ENCODE measurements at places on chromosomes 2 and 18.
A peak's percentile ranks its signal among the peaks of the same experiment; 100 is the strongest.

- no peak for DNase-seq
Measured at GRCh38 chr2:241036964-241037421, 38.6 kb downstream of the SNED1 start.

- DNase-seq: no peak
Measured at GRCh38 chr2:16738361-16739225, 73.0 kb upstream of the CYRIA start.

- DNase-seq: no peak
Measured at GRCh38 chr2:241813644-241814392, 4.8 kb downstream of the NEU4 start.

- DNase-seq: no peak
Measured at GRCh38 chr2:13480057-13480456, 763.3 kb downstream of the TRIB2 start.

DNA sequence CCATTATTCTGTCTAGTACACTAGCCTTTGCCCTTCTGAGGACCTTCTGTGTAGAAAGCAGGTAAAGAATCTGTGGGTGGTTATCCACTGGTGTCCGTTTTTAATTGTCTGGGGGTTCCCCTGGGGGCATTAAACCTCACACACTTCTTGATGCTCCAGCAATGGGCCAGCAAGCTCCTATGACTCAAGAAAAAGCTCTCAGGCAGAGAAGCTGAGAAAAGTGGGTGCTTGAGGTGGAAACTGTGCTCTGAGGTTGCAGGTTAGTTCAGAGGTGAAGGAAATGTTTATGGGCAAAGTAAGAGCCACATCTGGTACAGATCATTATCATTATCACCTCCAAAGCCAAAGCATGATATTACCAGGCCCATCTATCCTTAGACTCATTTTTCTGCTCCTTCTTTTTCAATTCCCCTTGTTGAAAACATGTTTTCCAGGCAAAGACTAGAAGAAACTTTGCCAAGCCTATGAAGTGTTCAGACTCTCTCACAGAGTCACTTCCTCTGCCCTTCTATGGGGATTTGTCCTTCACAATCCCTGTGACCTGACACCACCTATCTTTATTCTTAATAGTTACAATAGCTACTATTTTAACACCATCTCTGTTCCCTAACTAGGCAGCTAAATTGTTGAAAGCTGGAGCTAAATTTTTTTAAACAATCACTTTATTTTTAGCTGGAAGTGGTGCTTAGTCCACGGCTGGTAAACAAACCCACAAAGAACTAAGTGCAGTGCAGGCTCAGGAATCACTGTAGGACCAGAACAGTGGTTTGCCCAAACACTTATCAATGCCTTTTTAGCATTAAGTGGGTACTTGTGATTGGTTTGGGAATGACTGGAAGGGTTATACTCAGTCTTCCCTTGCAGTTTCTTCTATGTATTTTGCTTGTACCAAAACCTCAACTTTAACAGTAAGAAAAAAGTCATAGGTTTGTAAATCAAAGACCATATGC, 512.8 kb upstream of the POU3F3 start:
- DNase-seq: no peak

DNA sequence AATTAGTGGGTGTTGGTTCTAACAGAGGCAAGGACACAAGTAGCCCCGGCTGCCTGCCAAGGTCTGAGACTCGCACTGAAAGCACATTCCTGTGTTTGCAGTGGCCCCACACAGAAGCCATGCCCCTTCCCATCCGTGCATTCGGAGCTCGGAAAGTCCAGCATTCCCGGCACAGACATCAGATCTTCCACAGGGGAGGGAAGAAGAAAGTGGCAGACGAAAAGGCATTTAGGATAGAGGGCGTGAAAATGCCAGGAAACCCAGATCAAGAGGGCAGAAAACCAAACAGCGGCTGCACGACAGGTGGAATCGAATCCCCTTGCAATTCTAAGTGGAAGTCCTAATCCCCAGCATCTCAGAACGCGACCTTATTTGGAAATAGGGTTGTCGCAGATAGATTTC, 105.5 kb upstream of the ASB18 start:
- DNase-seq: no peak

DNA sequence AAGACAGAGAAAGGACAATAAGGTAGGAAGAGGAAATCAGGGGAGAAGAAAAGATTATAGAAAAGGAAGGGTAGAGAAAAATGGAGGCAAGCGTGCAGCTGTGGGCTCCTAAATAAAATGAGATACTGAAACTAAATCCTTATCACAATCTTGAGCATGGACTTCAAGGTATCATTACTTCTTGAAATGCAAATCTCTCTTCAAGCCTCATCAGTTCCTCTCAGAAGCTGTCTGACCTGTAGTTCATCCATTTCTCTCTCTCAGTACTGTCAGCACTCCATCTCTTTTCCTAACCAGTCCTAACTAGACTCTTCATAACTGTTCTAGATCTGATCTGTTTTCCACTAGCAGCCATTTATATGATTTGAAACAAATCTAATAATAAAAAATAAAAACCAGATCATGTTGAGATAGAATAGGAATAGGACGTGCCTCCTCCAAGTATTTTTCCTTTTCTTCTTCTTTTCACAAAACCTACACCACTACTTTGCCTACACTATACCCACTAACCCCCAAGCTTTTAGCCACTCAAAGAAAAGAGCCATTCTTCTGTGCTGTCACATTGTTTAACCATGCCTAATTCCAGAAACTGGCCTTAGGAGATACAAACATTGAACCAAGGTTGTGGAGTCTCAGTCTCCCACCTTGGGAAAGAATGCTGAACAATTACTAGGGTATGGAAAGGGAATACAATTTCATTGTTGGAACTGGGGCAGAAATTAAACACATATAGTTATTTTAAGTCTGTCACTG, 21.1 kb downstream of the BABAM2 start:
- no peak for DNase-seq

DNA sequence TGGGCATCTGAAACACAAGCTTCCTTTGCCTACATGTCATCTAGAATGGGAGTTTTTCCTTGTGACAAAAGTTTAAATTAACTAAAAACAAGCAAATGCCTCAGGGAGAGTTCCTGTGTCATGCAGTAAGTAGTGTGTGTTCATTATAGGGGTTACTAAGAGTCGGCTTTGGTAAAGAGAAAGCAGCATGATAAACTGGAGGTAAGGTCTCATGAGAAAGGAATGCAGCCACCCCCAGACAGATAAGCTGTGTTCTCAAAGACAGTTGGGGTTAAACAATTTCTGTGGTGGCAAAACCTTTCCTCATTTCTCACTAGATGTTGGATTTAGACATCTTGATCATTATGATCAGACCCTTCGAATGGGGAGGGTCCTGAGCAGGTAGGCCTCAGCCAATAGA, 129.7 kb downstream of the MAP4K4 start:
- no peak for DNase-seq

GRCh38 chr2:54867457-54867856, 144.0 kb downstream of the EML6 start:
- DNase-seq: no peak

DNA sequence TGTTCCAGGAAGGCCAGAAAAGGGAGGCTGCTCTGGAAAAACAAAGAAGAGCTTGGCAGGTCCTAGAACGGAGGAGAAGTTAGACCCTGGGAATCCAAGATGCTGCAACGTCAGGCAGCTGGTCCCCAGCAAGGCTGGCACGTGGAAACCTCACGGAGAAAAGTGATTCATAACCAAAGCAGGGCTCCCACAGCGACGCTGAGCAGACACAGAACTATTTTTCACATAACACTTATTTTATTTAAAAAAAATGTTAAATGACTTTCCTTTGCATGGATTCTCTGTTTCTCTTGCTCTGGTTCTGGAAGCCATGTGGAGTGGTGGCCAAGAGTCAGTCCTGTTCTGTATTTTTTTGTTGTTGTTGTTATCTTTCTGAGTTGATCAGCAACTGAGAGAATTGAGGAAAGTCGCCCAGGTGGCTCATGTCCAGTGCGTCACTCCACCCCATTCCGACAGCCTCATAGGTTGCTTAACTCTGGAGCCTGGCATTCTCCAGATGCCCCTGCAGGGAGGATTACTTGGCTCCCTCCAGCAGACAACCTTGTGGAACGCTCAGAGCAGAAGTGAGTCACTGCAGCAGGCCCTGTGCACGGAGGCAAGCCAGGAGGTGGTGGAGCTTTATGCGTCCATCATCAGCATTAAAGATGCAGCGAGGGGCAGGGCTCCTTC, 229.9 kb upstream of the HDAC4 start:
- DNase-seq: no peak

GRCh38 chr2:184730288-184730687, 132.0 kb downstream of the ZNF804A start:
- DNase-seq: no peak

DNA sequence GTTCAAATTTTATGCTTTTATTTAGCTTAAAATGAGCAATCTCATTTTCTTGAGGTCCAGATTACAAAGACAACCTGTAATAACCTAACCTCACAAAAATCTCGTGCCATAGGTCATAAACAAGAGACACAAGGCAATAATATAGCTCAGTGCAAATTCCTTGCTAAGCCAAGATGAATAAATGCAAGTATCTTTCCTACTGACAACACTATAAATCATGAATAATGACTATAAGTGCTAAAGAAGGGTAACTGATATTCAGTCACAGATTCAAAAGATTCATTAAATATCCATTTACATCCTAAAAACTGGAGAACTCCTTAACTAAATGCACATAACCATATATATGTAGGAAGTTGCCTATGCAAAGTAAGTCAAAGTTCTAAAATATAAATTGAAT, 1641.6 kb downstream of the LRP1B start:
- no peak for DNase-seq

- no peak for DNase-seq
Measured at GRCh38 chr2:109562421-109562820, 51.3 kb downstream of the SEPTIN10 start.

GRCh38 chr18:66136039-66136438, 385.2 kb downstream of the CDH7 start:
- DNase-seq: peak; percentile 73

DNA sequence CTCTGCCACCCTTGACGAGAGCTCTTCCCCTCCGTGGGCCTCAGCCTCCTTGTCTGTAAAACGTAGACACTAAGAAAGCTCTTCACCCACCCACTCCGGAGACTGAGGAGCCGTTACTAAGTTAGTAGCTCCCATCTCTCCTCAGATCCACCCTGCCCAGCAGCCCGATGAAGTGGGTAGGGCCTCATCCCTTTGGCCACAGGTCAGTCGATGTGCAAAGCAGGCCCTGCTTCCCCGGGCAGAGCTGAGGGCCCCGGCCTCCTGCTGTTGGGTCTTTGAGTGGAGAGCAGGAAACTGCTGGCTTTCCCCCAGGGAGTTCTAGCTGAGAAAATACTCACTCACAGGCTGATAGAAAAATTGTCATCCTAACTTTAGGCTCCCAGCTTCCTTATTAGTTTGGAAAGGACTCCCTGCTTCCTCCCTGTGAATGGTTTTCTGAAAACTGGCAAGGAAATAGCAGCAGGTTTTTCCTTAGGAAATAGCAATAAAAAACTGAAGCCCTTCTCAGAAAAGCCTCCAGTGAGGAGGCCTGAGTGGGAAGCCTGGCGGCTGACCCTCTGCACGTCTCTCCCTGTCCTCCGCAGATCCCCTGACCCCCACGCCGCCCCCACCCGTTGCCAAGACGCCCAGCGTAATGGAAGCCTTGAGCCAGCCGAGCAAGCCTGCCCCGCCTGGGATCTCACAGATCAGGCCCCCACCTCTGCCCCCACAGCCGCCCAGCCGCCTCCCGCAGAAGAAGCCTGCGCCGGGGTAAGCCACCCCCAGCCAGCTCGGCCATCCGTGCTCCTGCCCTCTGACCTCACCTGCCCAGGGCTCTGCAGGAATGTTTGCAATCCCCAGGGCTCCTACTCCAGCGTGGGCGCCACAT, 30.2 kb downstream of the ITGB1BP1 start:
- DNase-seq: no peak

- no peak for DNase-seq
Measured at GRCh38 chr2:105446501-105446900, 47.6 kb upstream of the FHL2 start.

DNA sequence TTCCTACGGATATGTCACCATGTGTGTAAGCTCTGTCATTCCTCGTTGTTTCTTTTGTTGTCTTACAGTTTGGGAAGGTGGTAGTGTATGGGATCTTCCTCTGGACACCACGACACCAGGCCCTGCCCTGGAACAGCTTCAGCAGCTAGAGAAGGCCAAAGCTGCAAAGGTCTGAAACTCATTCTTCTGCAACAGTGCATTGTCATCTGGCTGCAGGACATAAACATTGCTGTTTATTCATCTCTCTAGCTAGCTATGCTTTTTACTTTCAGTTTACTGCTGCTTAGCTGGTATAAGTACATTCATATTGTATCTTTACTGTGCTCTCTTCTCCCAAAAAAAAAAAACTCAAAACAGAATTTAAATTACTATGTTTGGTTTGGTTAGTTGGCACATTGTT, 39.2 kb upstream of the KCNJ13 start:
- DNase-seq: no peak

DNA sequence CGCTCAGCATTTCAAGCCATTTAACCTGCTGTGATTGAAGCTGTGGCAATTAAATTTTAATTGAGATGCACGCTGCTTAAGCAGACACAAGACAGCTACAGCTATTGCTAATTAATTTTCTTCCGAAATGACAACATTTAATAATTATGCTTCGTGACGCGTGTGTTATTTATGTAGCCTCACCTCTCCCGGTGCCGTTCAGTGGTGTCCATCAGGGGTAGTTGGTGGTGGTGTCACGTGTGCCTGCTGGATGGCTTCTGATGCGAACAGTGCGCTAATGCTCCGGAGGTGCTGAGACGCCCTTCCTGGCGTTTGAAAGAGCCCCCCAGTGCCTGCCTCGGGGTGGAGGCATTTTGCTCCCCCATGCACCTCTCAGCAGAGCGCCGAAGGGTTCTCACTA, 39.5 kb downstream of the GLI2 start:
- no peak for DNase-seq

GRCh38 chr2:98695255-98695654, 35.7 kb downstream of the MGAT4A start:
- DNase-seq: no peak

DNA sequence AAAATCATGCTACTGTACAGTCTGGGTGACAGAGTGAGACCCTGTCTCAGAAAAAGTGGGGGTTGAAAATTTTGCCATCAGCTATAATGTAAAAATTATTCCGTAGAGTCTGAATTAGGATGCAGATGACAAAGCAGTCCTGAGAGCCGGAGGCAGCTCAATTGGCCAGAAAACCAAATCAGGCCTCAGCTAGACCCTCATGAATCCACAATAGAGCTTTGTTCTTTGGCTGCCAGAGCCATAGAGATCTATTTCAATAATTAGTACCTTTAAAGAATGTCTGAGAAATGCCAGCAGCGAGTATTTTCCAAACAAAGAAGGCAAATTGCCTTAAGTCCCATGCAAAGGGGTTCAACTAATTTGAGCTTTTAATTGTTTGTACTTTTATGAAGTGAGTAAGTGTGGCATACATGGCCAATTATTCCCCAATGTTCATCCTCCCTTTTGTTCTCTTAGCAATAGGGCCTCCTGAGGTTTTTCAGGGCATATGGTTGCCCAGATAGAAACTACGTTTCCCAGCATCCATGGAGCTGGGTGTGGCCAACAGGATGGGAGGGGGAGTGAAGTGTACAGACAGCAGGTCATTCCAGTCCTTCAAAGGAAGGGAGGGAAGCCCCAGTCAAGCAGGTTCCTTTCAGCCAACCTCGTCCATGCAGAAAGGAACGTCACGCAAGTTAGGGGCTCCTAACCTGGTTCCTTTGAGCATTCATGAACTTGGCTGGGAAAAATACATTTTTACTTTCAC, 211.3 kb upstream of the APCDD1 start:
- peak; percentile 11 for DNase-seq

- DNase-seq: no peak
Measured at GRCh38 chr2:99067871-99068625, 73.5 kb upstream of the C2orf15 start.

All from neuronal stem cell (in vitro differentiated cells).